ENCODE measurements at places on chromosomes 2 and 18.
A peak's percentile ranks its signal among the peaks of the same experiment; 100 is the strongest.

DNA sequence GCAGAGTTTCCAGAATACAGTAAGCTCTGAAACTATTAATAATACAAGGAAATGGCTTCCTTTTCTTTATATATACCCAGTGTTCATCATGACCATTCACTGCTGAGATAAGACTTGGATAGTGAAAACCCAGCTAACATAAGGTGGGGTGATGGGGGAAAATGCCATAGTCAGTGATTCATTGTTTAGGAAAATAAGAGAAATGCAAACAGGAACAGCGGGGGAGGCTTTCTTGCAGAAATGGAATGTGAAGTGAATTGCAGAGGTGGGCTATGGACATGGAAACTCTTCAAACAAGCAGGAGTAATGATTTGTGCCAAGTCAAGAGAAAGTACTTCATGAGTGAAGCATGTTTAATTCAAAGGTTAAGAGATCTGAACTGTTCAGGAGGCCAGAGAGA lies 519.4 kb downstream of the TDRD15 start:
- no peak for DNase-seq

- DNase-seq, result no peak
These were observed 6.4 kb upstream of the ATP9B start for GRCh38 chr18:79062806-79063205.

DNA sequence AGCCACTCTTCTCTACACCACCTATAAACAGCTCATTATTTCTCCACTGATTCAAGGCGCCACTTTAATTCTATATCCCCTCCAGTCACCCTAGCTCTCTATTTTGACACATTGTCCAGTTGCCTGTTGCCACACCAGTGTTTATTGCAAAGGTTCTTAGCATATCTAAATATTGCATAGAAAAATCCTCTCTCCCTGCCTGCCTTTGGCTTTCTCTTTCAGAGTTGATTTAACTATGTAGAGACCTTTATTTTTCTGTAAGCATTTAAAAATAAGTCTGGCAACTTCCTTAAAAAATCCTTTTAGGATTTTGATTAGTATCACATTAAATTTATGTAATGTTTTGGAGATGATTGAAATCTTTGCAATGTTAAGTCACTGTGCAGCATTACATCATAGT lies 47.9 kb upstream of the B3GNT7 start:
- no peak for DNase-seq

GRCh38 chr2:27306573-27307286 lies 1.5 kb downstream of the UCN start:
- peak; percentile 35 for DNase-seq

DNA sequence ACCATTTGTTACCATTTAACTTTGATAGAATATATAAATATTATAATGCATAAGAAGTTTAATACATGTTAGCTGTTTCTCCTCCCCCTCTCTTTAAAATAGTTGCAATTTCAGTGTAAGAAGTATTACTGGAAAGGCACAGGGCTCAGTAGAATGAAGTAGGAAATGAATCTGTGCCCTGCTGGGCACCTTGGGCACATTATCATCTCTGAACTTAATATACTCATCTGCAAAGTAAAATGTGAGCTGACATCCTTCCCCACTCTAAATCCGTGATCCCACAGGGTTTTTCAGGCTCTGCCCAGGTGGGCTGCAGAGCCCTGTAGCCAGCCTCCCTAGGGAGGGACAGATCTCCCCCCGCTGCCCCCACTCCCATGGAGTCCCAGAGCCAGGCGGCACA lies 56.8 kb downstream of the DPP4 start:
- no peak for DNase-seq

DNA sequence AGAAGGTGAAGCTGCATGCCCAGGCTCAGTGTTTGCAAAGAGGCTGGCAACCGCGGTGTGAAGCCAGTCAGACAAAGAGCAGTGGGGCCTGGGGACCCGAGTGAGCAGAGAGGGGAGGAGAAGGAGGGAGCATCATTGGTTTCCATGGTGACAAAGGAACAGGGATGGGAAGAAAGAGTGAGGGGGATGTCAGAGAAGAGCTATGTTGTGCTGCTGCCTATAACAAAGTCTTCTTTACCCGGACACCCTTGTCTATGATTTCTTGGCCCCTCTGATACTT lies 14.5 kb downstream of the TMEM247 start:
- DNase-seq, result no peak

GRCh38 chr2:54634564-54635511 lies 88.6 kb upstream of the EML6 start:
- DNase-seq, result no peak

DNA sequence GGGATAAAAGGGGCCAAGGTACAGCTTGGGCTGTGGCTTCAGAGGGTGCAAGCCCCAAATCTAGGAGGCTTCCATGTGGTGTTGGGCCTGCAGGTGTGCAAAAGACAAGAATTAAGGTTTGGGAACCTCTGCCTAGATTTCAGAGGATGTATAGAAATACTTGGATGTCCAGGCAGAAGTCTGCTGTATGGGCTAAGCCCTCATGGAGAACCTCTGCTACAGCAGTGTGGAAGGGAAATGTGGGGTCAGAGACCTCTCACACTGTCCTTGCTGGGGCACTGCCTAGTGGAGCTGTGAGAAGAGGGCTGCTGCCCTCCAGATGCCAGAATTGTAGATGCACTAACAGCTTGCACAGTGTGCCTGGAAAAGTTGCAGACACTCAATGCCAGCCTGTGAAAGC lies 880.6 kb upstream of the ID2 start:
- no peak for DNase-seq

DNA sequence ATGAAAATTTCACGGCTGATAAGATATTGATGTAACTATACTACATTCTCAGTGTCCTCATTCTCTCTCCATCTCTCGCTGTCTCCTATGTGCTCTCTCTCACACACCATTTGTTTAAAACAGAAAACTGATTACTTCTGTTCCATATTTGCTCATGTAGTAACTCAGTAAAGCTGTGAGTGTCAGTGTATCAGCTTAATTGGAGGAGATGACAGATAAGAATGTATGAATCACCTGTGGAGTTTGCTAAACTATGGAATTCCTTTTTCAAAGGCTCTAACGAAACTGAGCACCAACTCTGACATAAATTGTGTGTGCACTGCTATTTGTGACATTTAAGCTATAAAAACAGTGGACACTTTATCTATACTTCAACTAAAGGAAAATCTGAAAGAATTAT lies 1080.0 kb downstream of the DSC3 start:
- no peak for DNase-seq

DNA sequence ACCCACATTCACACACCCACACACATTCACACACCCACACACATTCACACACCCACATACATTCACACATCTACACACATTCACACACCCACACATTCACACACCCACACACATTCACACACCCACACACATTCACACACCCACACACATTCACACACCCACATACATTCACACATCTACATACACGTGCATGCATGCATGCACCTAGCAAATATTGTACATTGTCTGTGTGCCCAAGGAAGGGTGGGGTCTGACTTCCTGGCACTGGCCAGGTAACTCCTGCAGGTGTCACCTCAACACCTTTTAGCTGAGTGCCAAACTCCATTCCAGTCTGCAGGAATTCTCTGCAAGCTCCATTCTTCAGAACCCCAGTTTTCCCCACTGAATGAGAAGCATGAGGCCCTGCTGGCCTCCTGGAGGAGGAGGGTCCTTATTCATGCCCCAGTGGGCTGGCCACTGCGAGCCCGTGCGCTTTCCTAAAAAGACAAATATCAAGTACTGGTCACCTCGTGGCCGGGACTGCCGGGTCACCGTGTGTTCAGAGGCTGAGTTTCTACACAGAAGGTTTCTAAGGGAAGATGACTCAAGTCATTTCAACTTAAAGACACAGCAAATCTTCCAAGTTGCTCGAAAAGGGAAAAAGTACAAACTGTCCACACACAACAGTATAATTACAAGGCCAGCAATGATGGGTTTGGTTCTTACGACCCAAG lies 131.5 kb downstream of the HDAC4 start:
- no peak for DNase-seq
